ENCODE measurements at places on chromosomes 2 and 18.

GRCh38 chr2:215870986-215871385, 142.4 kb downstream of the MREG start:
- no peak for DNase-seq

GRCh38 chr2:191220671-191221070, 24.5 kb upstream of the MYO1B start:
- no peak for DNase-seq

DNA sequence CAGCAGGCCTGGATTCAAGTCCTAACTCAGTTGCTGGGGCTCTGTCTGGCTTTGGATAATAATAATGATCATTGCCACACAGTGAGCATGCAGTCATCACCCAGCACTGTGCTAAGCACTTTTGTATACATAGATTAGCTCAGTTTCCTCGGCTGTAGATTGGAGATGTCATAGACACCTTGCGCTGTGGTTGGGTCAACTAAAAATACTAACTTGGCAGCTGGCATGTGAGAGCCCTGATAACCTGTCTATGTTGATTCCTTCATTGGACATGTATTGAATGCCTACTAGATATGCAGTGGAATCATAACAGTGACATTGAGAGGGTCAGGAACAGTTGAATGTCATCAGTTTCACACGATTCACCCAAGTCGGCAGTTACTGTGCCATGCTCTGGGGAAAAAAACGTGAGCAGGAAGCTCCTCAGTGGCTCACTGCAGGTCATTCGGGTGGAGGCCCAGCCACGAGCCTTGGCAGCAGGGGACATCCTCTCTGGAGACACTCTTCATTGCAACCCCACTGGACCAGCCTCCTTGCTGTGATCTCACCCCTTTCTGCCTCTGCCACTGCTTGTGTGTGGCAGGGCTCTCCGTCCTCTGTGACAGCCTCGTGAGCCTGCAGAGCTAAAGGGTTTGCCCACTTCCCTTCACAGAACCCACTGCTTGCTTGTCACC, 85.3 kb downstream of the NPAS2 start:
- no peak for DNase-seq

DNA sequence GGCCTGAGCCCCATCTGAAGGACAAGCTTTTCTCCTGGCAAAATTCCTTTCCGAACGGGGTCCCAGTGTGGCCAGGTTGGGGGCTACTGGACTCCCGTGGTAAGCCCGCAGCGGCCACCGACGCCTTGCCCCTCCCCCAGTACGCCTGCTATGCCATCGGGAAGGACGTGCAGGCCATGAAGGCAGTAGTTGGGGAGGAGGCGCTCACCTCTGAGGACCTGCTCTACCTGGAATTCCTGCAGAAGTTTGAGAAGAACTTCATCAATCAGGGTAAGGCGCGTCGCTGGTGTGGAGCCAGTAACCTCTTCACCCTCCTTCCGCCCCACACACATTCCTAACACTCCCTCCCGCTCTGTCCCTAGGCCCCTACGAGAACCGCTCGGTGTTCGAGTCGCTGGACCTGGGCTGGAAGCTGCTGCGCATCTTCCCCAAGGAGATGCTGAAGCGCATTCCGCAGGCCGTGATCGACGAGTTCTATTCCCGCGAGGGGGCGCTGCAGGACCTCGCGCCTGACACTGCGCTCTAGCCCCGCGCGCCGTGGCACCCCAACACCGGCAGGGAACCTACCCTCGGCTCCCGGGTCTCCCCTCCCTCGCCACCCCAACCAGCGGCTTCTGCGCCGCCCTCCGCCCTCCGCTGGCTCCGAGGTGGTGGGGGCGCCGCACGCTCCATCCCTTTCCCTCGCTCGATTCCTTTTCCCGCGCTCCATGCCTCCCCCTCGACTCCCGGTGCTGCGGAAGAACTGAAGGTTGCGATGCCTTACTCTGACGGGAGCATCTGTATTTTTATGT, 13.6 kb upstream of the ANKRD53 start:
- no peak for DNase-seq

DNA sequence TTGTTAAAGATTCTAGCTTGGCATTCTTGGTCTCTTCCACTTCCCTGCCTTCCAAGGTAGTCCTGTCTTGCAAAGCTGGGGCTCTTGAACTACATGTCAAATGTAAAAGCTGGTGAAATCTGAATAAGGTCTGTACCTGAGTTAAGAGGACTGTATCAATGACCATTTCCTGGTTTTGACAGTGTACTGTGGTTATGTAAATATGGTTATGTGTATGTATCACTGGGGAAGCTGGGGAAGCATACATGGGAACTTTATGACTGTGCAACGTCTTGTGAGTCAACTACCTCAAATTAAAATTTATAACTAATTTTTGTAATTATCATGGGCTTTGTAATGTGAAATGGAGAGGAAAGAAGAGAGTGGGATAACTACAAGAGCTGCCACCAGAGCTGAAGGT, 81.7 kb downstream of the COL4A4 start:
- DNase-seq = no peak

DNA sequence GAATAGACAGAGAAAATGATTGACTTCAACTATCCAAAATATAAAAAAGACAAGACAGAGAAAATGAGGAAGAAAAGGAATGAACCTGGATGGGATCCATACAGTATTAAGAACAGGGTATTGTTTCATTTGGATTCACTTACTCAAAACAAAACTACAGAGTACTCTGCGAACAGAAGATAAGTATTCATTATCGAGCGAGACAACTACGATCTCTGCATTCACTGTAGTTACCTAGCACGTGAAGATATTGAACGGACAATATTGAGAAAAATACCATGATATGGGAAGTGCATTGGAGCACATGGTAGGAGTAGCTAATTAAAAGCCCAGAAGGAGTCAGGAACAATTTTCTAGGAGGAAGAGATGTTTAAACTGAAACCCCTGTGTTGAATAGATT, 1.0 kb upstream of the ORC2 start:
- DNase-seq = no peak

- DNase-seq = no peak
Observed at GRCh38 chr18:43797347-43797746, 520.1 kb upstream of the SYT4 start.

DNA sequence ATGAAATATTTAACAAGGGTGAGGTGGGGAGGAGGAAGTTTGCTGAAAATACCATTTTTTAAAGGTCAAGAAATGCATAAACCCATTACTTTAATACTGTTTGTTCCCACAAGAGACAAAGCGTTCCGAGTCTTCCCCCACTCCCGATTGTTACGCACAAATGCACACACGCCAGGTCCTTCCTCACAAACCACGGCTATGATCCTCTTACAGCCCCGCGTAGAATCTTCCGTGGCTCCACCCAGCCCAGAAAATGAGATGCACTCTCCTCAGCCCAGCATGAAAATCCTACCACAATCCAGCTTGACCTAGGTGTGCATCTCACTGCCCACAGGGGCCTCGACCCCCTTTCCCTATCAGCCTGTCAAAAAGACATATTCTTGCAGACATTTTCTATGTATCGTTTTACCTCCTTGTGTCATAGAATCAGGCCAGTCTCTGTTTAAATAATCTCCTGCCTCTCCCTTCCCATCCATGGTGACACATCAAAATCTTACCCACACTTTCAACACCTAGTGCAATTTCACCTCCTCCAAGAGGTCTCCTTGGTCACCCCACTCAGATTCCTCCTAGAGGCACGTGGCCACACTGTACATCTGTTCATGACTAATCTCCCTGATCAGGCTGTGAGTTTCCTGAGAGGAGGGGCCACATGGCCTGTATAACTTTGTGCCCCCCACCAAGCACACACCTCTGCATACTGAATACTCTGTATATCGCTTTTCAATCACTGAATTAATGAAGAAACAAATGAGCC, 491.0 kb upstream of the KLHL29 start:
- DNase-seq = no peak

GRCh38 chr2:1907291-1907690, 163.0 kb upstream of the PXDN start:
- no peak for DNase-seq

DNA sequence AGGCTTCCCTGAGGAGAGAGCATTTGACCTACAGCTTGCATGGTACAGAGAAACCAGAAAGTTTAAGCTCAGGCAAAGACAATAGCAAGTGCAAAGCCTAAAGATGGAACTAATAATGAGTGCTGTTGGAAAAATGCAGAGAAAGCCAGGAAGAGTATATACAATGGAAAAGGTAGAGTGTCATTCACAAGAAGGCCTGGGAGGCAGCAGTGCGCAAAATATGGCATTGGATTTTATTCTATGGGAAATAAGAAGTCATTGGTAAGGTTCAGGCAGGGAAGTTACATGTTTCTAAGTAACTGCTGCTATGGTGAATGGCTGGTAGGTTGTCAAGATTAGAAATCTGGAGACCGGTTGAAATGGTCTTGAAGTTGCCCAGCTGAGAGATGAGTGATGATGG, 2167.3 kb upstream of the CELF4 start:
- DNase-seq = no peak

Measured in NCI-H1417 (cell line).